Cardiac septum (tissue), 1 donor: ENCODE measurements at places on chromosomes 16 and 17. TPM values are rescaled to one million over a fixed set of nuclear protein-coding genes. Genes with fewer than 3 reads are reported as not detected.

TBC1D3K gene
- not detected for total RNA-seq

ZSCAN10 gene
- total RNA-seq: not detected

ITGB4 gene
- 5.7 TPM for total RNA-seq

PHLPP2 gene
- 6.6 TPM for total RNA-seq

DNA sequence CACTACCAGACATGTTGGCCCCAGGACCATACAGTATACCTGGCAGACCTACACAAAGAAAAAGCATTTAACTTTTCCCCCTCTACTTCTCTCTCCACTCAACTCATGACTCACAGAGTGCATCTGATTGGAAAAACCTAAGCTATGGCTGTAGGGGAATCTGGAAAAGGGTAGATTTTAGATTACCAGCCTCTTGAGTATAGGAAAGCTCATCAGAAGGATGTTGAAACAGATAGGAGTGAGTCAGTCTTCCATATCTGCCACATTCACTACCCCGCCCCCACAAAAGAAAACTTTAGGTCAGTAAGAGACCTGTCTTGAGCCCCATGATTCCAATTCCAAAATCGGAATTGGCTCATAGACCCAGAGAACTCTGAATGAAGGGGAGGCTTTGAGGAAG, 12.3 kb downstream of the KRT9 start:
- DNase-seq: no peak

DNA sequence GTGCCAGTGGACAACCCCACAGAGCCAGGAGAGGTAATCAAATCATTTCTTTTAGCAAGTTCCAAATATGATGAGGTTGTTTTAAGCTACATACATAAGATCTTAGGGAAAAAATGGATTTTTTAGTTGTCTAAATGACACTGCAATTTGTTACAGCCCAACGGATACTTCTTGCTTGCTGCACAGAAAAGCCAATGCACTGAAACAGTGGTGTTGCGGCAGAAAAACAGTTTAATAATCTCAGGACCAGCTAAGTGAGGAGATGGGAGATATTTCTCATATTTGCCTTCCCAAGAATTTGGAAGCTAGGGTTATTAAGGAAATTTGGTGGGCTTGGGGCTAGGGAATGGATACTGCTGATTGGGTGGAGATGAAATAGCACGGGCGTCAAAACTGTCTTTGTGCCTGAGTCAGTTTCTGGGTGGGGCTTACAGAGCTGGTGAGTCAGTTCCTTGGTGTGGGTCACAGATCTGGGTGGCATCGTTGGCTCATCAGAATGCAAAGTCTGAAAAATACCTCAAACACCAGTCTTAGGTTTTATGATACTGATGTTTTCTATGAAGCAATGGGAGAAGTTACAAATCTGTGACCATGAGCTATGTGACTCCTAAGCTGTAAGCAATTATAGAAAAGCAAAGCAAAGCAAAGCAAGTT, 255.4 kb downstream of the IRX3 start:
- no peak for DNase-seq

- no peak for DNase-seq
Measured at GRCh38 chr16:14600164-14600563, 29.9 kb downstream of the PARN start.

DNA sequence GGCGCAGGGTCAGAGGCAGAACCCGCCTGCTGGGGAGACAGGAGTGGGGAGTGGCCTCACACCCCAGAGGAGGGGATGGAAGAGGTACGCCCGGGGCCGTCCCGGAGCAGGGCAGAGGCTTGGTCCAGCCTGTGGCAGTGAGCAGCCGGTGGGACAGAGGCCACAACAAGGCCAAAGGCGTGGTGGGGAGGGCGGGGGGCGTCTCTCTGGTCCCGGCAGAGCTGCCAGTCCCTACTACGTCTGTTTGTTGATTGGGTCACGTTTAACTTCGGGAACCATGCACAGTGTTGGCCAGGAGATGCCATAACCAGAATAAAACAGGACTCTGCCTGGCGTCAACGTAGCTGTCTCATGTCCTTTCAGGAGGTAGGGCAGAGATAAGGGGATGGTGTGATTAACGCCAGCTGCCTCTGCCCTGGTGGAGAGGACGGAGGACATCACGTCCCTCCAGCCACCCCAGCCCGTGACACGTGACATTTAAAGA, 192.8 kb downstream of the BANP start:
- no peak for DNase-seq

DNA sequence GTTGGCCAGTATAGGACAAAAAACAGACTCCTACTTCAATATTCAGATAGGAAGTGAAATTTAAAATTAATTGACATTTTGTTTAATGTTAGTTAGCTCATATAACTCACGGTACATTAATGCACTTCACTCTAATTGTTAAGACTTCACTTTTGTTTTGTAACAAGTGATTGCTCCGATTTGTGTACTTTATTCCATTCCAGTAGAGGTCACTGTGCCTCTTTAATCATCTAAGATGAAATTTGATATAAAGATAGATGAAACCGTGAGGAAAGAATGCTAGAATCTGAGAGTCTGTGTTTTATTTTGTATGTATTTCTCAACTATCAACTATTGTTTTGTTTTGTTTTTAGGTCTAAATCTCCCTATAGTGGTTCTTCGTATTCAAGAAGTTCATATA, 29.0 kb downstream of the RBBP6 start:
- DNase-seq: no peak

DNA sequence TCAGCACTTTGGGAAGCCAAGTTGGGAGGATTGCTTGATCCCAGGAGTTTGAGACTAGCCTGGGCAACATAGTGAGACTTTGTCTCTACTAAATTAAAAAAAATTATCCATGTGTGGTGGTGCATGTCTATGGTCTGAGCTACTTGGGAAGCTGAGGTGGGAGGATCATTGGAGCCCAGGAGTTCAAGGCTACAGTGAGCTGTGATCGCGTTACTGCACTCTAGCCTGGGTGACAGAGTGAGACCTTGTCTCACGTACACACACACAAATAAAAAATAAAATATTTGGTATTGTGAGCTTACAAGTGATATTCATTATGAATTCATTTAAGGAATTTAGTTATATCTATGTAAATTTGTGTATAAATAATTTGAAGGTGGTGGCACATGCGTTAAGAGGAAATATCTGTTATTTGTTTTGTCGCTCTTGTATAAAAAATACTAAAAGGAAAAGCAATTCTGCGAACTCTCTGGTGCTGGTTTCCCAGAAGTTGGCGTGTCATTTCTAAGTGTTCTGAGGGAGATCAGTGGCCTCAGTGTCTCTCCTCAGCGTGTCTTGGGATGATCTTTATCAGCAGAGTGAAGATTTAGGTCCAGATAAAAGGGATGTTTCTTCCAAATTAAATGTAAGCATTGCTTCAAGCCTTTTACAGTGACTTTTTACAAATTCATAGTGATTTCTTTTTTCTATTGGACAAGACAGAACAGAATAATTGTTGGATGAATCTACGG, 187.6 kb downstream of the FTO start:
- DNase-seq: no peak

DNA sequence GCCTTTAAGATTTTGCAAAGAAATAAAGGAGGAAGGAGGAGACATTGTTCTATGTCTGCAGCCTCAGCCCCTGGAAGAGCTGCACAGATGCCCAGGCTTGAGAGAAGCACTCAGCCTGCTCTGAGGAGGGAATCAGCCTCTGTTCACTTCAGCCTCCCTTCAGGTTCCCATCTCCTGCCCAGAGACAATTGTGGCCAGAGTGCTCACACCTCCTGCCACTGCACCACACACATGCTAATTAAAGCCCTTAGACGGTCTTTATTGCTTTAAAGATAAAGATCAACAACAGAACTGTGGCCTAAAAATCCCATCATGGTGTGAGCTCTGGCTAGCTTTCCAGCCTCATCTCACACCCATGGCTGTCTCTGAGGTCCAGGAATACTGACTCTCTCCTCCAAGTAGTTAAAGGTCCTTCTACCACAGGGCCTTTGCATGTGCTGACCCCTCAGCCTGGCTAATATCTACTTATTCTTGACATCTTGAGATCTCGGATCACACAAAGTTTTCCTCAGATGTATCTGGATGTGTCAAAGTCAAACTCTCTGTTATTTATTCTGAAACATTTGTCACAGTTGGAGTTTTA, 33.8 kb downstream of the CHD9NB start:
- no peak for DNase-seq

GRCh38 chr17:67718325-67718941, 697 bp downstream of the NOL11 start:
- no peak for DNase-seq

GRCh38 chr17:20302246-20302917, 165.0 kb downstream of the LGALS9B start:
- no peak for DNase-seq

DNA sequence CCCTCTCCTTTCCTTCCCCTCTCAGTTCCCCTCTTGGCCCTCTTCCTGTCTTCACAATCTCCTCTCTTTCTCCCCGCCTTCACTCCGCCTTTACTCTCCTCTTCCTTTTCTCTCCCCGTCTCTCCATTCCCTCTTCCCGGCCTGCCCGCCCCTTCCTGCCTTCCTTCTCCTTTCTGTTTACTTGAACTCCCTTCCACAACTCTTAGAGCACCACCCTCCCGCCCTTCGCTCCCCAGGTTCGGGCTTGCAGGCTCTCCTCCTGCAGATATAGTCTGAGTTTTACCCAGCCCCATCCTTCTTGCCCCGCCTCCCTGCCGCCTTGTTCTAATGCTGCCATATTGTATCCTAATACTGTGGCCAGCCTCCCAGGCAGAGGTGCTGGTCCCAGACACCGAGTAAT, 201.5 kb upstream of the N4BP1 start:
- no peak for DNase-seq

DNA sequence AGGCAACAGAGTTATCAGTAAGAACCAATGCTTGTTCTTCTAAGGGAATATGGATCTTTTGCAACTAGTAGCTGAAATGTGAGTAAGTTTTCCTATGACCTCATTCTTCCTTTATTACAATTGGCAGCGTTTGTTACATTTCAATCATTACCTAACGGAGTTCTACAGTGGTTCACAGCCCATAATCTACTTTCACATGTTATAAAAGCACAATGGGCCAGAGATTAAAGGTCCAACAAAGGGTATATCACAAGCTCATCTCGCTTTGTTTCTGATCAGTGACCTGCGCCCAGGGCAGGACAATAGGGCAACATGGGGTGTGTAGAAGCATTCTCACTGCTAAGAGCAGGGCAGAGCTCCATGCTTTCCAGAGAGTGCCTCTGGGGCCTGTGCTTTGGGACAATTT, 279.9 kb upstream of the DYNLRB2 start:
- DNase-seq: no peak

DNA sequence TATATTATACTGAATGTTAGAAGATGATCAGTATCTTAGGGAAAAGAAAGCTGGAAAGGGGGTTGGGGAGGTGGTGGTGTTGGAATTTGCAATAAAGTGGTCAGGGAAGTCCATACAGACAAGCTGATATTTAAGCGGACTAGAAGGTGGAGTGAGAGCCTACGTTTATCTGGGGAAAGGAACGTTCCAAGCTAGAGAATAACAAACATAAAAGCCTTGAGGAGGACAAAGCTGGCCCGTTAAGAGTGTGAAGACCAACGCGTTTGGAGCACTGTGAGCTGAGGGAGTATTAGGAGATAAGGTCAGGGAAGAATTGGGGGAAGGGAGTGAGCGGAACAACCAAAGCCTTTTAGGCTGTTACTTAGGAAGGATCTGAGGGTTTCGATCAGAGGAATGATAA, 1.4 kb downstream of the DDX42 start:
- DNase-seq: no peak

DNA sequence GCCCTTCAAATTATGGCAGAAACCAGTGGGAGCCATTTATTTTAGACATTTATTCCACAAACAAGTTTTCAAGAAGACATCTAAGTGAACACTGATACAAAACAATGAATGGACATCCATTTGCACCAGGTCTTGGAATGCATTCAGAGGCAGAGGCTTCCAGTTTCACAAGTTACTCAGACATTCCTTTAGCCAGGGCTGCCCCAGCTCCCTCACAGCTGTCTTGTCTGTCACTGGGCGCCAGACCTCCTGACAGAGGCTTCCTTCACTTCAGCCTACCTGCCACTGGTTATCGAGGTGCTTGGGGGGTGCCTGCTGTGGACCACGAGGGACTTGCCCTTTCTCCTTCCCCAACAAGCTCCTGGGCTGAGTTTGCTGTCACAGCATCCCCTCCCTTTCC, 19.2 kb downstream of the AQP8 start:
- no peak for DNase-seq

- no peak for DNase-seq
Measured at GRCh38 chr16:24713379-24713778, 16.1 kb upstream of the TNRC6A start.

DNA sequence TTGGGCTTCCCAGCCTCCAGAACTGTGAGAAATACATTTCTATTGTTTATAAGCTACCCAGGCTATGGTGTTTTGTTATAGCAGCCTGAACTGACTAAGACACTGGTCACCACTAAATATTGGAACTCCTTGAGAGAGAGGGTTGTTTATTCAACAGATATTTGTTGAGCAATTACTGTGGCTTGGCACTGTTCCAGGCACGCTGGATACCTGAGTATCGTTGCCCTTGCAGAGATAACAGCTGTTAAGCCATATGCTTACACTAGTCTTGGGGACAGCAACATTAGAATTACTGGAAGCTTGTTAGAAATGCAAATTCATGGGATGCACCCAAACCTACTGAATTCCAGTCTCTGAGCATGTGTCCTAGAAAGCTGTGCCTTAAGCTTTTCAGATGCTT, 230.7 kb downstream of the HS3ST4 start:
- DNase-seq: no peak

GRCh38 chr16:17437981-17438380, 32.8 kb downstream of the XYLT1 start:
- DNase-seq: no peak

GRCh38 chr17:73268582-73269328, 7.1 kb upstream of the CPSF4L start:
- DNase-seq: no peak

GRCh38 chr16:54240271-54241129, 46.1 kb downstream of the IRX3 start:
- no peak for DNase-seq

- DNase-seq: no peak
Measured at GRCh38 chr17:51487947-51488346, 227.6 kb downstream of the UTP18 start.

DNA sequence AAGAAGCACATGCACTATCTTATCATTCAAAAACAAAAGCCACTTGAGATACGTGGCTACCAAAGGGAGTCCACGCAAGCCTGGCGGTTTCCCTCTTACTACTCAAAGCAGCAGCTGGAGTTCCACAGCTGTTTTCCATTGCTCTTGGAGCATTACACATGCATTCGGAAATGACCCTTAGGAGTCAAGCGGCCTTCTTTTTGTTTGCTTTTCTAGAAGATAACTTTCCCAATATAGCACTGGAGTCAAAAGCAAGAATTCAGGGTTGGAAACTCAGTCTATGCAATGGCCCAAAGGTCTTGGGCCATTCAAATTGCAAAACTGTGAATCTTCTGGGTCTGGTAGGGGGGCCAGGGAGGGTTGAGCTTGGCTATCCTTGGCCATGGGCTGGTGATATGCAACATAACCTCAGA, 97.8 kb upstream of the MAF start:
- no peak for DNase-seq
